ENCODE measurements at places on chromosomes 6 and 20.

- no peak for DNase-seq
Measured at GRCh38 chr6:125554456-125554855, 195.0 kb upstream of the HEY2 start.

DNA sequence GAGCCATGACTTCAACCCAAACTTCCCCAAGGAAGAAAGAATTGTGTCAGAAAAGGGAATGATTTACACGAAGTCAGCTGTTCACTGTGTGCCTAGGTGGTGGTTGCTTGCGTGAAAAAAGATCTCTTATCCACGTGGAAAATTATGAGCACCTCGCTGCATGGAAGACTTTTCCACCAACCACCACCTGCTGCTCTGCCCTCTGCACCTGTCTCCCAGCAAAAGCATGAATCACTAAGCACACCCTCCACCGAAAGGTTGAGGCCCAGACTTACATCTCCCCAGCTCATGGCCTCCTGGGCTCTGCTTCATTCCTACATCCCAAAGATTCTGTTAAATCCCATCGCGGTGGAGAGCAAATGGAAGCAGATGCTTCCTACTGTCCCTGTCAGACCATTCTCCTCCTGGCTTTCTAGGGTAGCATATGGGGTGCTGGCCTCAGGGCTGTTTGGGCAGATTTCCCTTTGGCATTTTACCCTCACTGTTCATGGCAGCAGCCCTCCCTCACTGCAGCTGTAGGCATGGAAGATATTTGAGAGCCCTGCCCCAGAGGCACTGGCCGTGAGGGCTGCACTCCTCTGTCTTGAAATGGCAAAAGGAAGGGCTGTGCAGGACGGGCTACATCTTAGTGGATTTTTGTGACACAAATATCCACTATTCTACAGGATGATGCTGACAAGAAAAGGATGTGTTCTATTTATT lies 37.6 kb upstream of the CST5 start:
- no peak for DNase-seq

GRCh38 chr6:157763129-157763903 lies 59.7 kb upstream of the SNX9 start:
- peak; percentile 81 for DNase-seq

DNA sequence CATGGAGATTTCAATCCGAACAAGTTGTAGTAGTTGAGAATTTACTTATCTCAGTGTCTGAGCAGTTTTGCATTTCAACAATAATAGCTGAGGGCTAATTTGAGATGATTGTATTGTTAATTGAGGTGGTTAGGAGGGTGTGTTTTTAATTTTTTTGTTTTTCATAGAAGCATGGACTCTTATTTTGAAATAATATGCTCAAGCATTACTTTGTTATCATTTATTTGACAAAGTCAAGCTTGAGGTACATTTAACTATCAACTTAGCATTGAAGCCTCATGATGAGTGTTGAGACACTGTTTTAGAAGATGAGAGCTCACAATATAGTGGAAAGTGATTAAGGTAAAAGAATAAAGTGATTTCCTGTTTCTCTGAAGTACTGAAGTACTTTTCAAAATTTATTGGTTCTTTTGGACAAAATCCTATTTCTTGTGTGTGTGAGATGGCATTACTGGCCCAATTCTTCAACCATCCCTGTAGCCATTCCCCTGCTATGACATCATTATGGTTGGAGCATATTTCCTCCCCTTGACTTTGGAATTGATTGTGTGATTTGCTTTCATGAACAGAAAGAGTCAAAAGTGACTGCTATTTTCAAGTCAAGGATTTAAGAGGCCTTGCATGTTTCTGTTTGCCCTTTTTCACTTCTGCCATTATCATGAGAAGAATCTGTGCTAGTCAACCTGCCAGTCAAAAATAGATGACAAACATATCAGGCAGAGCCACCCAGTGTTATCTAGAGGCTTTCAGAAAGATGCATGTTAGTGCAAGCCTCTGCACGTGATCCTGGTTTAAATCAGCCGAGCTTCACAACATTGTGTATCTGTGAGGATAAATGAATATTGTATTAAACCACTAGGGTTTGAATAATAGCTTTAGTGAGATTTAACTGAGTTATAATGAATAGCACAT lies 1112.3 kb upstream of the CITED2 start:
- DNase-seq, result no peak

GRCh38 chr6:154689493-154690255 lies 43.5 kb upstream of the SCAF8 start:
- no peak for DNase-seq

GRCh38 chr20:10846766-10847165 lies 173.0 kb upstream of the JAG1 start:
- no peak for DNase-seq

- no peak for DNase-seq
Measured at GRCh38 chr6:158668707-158669103, 18.9 kb downstream of the SYTL3 start.
